ENCODE measurements at places on chromosomes 11 and 22.

DNA sequence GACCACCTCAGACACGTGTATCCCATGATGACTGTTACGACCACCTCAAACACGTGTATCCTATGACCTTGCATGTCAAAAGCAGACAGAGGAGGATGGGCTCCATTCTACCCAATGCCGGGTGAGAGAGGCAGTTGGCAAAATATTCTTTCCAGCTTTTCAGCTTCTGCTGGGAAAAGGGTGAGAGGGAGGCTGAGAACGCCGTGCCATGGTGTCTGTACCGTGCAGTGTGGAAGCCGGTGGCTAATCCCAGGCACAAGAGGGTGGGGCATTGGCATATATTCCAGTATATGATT lies 1478.4 kb downstream of the TBC1D22A start:
- DNase-seq = no peak

DNA sequence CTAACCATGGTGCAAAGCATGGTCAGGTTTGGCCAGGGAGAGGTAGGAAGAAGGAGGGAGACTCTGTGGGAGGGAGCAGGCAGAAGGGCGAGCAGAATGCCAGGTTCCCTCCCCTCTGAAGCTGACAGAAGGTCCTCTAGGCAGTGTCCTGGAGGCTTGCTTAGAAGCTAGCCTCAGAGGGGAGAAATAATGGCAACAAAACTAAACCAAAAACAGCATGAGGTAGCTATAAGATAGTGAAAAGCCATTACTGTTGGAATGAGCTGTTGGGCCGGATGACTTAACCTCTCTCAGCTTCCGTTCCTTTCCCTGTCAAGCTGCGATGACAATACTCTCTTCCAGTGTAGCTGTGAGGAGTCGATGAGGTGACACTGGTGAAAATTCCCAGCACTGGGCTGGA lies 36.6 kb downstream of the RASSF10 start:
- DNase-seq = no peak

DNA sequence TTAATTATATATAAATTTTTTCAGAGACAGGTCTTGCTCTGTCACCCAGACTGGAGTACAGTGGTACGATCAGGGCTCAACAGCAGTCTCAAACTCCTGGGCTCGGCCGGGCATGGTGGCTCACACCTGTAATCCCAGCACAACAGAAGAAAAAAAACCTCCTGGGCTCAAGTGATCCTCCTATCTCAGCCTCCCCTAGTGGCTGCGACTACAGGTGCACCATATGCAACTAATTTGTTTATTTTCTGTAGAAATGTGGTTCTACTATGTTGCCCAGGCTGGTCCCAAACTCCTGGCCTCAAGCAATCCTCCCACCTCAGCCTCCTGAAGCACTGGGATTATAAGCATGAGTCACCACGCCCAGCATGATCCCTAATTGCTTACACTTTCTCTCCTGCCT lies 56.1 kb upstream of the SLC35C1 start:
- no peak for DNase-seq

GRCh38 chr11:2440646-2441045 lies 3.7 kb downstream of the TRPM5 start:
- no peak for DNase-seq

- no peak for DNase-seq
Observed at GRCh38 chr11:8023831-8024555, 36.9 kb downstream of the EIF3F start.

- DNase-seq = no peak
Observed at GRCh38 chr11:64848826-64849597, 4.6 kb upstream of the CDC42BPG start.

GRCh38 chr11:64891215-64891848 lies 12.9 kb upstream of the EHD1 start:
- DNase-seq = no peak

GRCh38 chr11:32253706-32254105 lies 162.8 kb downstream of the RCN1 start:
- DNase-seq = no peak

GRCh38 chr11:130070846-130071200 lies 1.1 kb downstream of the APLP2 start:
- DNase-seq = no peak

GRCh38 chr22:50531962-50532674 lies 2.3 kb upstream of the TYMP start:
- DNase-seq = no peak

DNA sequence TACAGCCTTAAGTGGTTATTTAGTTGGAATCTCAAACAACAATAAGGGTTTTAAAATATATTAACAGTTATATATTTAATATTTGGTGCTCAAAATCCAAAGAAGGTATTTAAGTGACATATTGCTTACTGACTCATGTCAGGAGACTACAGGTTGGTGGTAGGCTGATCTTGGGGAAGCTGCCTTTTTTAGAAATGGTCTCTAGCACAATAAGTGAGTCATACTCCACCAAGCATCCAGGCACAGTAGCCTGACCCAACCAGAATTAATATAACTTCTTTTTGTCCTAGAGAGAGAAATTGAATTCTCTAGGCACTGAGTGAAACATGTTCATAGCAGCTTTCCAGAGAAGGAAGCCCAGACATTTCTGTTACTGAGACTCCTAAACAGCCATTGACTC lies 868.5 kb upstream of the TENM4 start:
- no peak for DNase-seq

DNA sequence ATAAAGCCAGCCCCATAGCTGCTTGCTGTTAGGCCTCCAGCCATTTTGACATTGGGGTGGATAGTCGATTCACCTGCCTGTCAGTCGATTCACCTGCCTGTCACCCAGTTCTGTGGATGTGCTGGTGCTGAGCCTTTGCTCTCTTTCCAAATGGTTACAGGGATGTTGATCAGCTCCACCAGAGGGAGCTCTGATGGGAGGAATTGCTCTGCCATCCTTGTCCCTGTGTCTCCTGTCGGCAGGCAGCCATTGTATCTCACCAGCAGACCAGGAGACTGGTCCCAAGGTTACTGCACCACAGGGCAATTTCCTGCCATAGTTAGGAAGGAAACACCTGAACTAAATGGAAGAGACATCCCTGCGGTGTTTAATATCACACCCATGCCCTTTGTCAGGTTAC lies 6.1 kb downstream of the MPEG1 start:
- no peak for DNase-seq

DNA sequence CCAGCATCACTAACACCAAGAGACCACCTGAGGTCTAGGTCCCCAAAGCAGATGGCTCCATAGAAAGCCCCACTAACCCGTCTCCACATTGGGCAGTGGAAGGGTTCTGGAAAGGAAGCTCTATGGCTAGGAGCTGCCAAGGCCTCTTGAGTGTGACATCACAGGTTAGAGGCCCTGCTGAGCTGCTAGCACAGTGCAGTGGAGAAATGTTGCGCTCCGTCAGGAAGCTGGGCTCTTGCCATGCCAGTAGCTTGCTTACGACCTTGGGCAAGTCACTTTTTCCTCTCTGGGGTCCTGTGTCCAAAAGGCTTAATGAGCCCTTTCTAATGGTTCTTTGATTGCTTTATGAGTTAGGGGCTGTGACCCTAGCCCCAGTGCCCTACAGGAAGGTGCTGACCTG lies 10.6 kb downstream of the PIK3IP1 start:
- no peak for DNase-seq

GRCh38 chr11:122229481-122230384 lies 113.7 kb upstream of the BLID start:
- no peak for DNase-seq

DNA sequence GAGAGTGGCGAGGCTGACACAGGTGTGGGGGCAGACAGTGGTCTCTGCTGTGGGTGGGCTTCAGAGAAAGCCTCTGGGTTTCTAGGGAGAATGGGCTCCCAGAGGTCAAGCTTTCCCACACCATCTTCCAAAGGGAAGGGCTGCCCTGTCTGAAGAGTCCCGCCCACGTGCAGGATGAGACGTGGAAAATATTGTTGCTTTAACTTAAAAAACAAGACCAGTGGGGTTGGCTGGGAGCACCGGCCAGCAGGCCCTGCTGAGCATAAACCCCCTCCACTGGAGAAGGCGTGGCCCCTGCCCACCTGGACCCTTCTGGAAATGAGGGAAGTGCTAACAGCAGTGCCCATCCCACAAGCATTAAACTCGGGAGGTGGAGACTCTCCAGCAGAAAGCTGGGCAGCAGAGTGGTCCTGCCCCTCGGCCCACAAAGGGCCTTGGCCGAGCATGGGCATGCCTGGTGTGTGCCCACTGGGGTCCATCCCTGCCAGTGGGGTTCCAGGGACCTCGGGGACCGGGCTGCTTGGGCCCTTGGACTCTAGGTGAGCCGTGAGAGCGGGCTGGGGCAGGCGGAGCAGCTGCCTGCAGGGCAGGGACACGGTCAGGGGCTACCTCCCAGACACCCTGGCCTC lies 15.4 kb downstream of the SELENOO start:
- no peak for DNase-seq

GRCh38 chr22:47128216-47128615 lies 365.8 kb downstream of the TBC1D22A start:
- no peak for DNase-seq

DNA sequence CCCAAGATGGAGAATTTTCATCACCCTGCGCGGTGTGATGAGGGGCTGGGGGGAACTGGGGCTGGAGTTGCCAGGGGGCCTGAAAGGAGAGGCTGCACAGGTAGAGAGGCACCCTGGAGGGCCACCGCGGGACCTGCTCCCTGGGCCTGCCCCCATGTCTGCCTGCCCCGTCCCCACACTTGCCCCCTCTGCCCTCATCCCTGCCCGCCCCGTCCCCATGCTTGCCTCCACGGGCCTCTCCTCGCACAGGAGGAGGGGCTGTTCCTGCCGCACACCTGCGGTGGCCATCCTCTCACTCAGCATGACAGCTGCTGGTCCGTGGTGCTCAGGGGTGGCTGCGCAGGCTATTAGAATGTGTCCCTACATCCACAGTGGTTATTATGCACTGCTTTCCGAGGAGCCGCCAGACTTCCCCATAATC lies 43.5 kb downstream of the LINC01488 start:
- DNase-seq = no peak

DNA sequence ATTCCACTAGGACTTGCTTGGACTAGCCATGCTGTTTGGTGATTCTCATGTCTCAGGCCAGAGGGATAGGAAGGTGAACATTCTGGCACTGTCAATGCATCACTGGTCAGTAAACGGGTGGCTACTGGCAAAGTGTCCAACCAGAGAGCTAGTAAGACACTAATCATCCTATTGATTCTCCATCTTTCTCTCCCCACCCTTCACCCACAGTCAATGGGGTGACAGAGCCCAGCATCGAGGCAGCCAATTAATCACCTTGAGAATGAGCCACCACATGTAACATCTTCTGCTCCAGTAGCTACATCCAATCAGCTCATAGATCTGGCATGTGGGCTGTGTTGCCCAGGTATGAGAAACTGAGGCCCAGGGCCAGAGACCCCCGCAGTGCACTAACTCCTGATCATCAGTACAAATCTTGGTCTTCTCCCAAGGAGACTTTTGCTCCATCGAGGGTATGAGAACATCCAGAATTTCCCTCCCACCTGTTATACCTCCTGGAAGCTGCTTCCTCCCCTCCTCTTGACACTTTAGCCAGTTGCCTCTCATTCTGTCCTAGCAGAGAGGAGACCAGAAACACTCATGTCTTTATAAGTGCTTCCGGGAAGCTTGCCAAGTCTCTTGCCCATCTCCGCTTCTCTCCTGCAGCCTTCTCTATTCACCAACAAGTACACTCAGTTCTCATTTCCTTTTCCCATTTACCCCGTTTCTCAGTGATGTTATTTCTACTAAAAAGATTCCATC lies 17.0 kb downstream of the HTR3A start:
- no peak for DNase-seq

- DNase-seq = no peak
Observed at GRCh38 chr11:34994854-34995253, 78.4 kb downstream of the PDHX start.

GRCh38 chr11:75496305-75496752 lies 29.4 kb downstream of the GDPD5 start:
- no peak for DNase-seq

- DNase-seq = no peak
Observed at GRCh38 chr11:126546191-126546590, 190.7 kb downstream of the ST3GAL4 start.

GRCh38 chr11:96664110-96664509 lies 274.3 kb downstream of the JRKL start:
- no peak for DNase-seq

Measured in esophagus squamous epithelium (tissue), 5 donors.